ENCODE measurements at places on chromosomes 1 and 21.

DNA sequence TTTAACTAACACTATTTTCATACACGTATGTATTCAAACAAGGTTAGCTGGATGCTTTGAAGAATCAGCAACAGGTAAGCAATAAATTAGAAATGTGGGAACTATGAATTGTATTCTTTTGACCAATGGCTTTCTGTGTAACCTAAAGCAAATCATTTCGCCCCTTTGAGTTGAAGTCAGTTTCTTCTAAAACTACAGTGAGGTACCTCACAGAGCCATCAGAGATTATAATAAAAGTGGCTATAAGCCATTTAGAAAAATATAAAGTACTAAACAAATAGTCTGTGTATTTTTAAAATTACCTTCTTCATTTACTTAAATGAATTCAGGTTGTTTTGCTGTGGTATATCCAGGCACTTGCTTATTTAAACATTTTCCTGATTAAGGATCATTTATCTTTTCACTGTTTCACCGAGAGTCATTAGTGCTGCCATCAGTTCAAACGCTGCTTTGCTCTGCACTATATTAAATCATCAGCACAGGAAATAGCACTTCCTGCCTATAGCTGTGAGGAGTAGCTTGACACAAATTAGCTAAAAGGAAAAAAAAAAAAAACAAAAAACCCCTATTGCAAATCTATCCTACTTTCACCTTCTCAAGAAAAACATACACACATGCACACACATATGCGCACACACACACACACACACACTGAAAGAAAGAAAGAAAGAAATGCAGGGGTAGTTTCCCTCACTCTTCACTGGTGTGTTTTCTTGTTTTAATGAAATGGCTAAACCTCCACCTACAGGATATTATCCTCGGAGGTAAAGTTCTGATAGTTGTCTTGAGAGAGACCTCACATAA, 39.8 kb upstream of the C1orf105 start:
- DNase-seq: peak; percentile 24

DNA sequence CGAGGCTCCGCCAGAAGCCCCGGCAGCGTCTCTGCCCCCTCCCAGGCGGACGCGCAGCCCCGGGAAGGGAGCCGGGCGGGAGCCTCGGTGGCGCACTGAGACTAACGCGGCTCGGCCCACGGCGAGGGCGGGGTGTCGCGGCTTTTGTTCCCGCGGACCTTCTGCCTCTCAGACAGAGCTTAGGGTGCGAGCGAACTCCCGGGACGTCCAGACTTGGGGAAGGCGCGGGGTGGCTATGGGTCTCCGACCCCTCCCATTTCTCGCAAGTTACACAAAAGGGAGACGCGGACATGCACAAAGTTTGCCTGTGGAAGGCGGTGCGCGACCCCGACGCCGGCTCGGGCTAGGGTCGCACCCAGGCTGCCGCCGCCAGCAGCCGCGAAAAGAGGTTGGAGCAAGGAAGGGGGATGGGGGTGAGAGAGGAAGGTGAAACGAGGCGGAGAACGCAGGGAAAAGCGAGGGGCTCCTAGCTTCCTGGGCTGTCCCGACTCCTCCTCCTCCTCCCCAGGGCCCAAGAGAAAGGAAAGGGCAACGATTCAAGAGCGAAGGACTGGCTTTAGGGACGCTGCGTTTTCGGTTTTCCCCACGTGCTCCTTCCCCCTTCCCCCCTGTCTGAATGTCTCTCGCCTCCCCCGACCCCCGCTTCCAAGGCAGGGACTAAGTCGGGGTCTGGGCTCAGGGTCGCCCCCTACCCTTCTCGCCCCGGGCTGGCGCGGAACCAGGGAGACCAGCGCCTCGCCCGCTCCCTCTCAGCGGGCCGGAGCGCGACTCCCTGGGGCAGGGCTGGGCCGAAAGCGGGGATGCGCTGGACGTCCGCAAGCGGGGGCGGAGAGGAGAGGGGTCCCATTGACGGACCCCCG, 729 bp downstream of the APP start:
- no peak for DNase-seq

GRCh38 chr1:64623750-64624191, 121.1 kb upstream of the RAVER2 start:
- DNase-seq: no peak

DNA sequence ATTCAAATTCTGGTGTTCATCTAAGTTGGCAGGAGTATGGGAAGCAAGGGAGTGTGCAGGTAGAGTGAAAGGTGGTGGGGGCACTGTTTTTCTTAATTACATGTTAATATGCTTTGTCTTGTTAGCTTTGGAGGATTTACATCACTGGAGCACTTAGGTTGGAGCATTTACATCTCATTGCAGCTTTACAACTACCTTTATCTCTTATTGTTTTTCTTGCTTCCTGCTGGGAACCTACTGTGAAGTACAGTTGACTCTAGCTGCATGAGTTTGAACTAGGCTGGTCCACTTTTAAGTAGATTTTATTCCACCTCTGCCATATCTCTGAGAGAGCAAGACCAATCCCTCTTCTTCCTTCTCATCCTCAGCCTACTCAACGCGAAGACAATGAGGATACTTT, 554.8 kb upstream of the B3GALT2 start:
- no peak for DNase-seq

GRCh38 chr1:4045397-4046010, 145.4 kb upstream of the C1orf174 start:
- DNase-seq: no peak

- DNase-seq: no peak
These were observed 47.7 kb downstream of the PGM1 start for GRCh38 chr1:63640633-63641567.

- no peak for DNase-seq
These were observed 67.1 kb downstream of the GFI1 start for GRCh38 chr1:92419642-92420041.

GRCh38 chr1:218686258-218686657, 341.1 kb downstream of the TGFB2 start:
- DNase-seq: no peak

DNA sequence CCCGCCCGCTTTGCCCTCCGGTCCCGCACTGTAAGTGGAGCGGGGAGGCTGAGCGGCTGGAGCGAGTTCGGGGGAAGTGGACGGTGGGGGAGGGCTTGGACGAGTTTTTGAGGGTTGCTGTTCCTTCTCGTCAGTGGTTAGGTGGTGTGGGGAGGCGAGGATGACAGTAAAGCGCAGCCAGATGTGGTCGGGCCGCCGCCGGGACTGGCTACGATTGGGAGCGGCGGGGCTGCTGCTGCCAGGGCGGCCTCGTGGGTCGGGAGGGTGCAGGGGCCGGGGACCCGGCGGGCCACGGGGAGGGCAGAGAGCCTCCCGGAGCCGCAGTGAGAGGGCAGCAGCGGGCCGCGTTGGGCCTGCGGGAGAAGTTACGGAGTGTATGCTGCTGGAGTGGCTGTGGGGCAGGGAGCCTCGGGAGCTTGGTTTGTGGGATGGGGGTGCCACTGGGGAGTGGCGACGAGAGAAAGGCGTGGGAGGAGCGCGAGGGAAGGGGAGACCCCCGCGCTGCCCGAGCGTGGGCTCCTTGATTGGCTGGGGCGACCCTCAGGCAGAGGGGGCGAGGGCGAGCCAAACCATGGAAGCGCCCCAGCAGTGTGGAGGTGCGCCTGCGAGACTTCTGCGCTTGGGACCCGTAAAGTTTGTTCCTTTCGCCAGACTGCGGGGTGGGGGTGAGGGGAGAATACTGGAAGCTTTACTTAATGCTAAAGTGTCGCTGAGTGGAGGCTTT, 2.1 kb downstream of the ADGRL2 start:
- DNase-seq: no peak

GRCh38 chr1:216153130-216153529, 270.1 kb downstream of the USH2A start:
- no peak for DNase-seq

DNA sequence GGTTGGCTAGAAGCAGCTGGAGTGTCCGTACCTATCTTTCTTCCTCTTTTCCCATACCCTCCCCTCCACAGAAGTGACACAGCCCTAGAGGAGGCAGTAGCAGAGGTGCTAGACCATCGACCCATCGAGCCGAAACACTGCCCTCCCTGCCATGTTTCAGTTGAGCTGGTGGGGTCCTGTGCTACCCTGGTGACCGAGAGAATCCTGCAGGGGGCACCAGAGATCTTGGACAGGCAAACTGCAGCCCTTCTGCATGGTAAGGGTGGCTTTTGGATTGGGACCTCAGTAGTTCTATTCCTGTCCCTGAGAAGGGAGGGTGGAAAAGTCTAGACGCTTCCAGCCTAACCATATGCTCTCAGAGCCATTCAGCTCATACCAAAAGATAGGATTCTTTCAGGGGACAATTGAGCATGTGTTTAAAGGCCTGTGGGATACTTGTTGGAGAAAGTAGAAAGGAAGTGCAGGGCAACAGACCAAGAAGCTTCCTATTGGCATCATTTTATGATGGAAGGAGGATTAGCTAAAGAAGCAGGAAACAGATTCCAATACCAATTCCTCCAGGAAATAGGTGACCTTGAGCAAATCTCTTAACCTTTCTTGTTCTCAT, 11.7 kb upstream of the BNIPL start:
- DNase-seq: peak; percentile 79

DNA sequence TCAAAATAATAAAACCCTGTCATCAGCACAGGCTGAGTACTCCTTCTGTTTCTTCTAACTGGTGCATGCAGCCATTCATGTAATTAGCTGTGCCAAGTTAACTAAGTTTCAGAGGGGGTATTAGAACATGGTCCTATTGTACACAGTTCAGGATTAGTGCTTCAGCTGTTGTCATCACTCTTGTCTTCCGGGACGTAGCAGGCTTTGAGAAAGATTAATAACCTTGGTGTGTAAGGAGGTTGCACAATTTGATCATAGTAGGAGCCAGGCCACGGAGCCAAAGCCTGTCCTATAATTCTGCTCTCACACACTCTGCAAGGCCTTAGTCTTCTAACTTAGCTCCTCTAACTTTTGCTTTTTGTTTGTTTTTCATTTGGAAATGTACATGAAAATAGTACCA, 44.7 kb downstream of the PTGFRN start:
- no peak for DNase-seq

DNA sequence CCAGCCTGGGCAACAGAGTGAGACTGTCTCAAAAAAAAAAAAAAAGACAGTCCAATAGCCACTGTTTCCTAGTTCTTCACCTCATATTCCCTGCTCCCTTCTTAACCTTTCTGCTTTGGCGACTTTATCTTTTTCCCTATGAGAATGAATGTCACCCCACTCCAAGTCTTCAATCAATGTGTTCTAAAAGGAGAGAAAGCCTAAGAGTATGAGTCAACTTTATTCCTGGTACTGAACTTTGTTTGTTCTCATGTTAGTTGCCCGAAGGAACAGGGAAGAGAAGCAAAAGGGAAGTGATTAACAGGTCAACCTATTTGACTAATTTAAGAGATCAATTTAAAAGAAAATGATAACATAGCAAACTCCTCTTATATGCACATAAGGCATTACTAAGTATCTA, 39.9 kb upstream of the SLC16A1 start:
- DNase-seq: no peak

DNA sequence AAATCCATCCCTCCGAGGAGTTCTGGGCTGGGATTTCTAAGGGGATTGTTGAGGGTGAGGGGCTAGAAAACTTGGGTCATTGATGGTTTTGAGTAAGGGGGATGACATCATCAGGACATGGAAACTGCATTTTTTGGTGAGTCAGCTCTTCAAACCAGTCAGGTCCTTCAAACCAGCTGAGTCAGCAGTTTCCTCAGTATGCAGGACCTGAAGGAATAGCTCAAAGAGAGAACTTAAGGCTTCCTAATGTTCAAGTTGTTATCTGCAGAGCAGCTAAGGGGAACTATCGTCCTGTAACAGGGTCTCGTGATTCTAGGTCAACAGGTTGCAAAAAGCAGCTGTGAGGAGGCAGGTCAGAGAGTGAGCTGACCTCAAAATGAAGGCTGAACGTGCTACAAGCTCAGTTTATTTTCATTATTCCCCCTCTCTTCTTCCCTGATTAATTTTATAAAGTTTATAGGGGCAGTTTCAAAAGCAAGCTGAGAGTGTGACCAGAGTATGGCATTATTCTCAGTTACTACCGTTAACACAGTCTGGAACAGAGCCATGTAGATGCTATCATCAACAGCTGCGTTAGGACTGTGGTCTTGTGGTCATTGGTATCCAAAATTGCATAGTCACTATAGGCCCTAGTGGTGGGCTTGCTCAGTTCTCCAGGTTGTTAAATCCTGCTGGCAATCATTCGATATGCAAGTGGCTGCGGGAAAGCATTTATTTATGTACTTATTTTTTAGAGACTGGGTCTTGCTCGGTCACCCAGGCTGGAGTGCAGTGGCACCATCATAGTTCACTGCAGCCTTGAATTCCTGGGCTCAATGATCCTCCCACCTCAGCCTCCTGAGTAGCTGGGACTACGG, 10.7 kb upstream of the SDC3 start:
- DNase-seq: no peak

GRCh38 chr1:185926588-185926987, 192.4 kb downstream of the HMCN1 start:
- DNase-seq: no peak

DNA sequence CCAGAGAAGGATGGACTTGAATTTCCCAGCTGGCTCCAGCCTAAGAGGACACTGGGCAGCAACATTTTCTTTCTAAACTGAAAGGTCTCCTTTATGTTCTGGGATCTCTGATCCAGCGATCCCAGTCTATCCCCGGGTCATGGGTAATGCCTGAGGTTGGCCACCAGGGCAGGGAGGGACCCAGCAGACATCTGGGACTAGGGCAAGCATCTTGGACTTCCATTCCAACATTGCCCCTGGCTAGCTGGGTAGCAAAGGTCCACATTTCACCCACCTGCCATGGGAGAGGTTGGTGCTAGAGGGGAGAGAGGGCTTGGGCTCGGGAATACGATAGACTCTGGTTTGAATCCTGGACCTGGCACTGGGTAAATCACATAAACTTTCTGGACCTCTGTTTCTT, 84.6 kb downstream of the LRRN2 start:
- no peak for DNase-seq

GRCh38 chr21:44283948-44284347, 1.7 kb upstream of the AIRE start:
- no peak for DNase-seq

GRCh38 chr1:116693759-116694480, 26.4 kb upstream of the IGSF3 start:
- DNase-seq: no peak

- peak; percentile 74 for DNase-seq
These were observed 669 bp downstream of the XPR1 start for GRCh38 chr1:180632326-180633056.

GRCh38 chr1:41103766-41104165, 82.2 kb upstream of the SLFNL1 start:
- no peak for DNase-seq

GRCh38 chr1:56355422-56355821, 223.9 kb downstream of the PLPP3 start:
- no peak for DNase-seq

DNA sequence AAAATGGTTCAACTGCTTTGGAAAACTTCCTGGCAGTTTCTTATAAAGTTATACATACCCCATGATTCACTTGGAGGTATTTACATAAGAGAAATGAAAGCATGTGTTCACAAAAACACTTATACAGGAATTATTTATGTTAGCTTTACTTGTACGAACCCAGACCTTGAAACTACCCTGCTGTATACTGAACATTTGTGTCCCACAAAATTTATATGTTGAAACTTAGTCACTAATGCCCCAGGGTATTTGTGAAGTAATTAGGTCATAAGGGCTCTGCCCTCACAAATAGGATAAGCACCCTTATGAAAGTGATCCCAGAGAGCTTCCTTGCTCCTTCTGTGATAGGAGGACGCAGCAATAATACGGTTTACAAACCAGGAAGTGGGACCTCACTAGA, 42.7 kb upstream of the B3GALT2 start:
- no peak for DNase-seq
